ENCODE measurements at places on chromosomes 2 and 18. TPM values are rescaled to one million over a fixed set of nuclear protein-coding genes. Genes with fewer than 3 reads are reported as not detected.

The ZNF385B gene
- 0.27 TPM for total RNA-seq

The TSHZ1 gene
- 2.9 TPM for total RNA-seq

The TM4SF20 gene
- not detected for total RNA-seq

The WDR33 gene
- total RNA-seq: 41.8 TPM

The ETAA1 gene
- 8.6 TPM for total RNA-seq

The IL1RL2 gene
- total RNA-seq: 0.43 TPM

The IL36RN gene
- total RNA-seq: 0.14 TPM

The NEU4 gene
- 0.22 TPM for total RNA-seq

The FNDC4 gene
- total RNA-seq: 6.9 TPM

The CROCC2 gene
- total RNA-seq: not detected

The CDK15 gene
- total RNA-seq: 6.6 TPM

The LYPD6 gene
- total RNA-seq: 1.1 TPM

The SPATA3 gene
- total RNA-seq: not detected

The CCL20 gene
- total RNA-seq: not detected

The AUP1 gene
- 82.5 TPM for total RNA-seq

The AQP12B gene
- not detected for total RNA-seq

The RAB11FIP5 gene
- total RNA-seq: 56.0 TPM

The DLX2 gene
- total RNA-seq: 2.2 TPM

The SLC39A6 gene
- total RNA-seq: 81.3 TPM

The ME2 gene
- 44.0 TPM for total RNA-seq

The SP5 gene
- not detected for total RNA-seq

The EPAS1 gene
- 42.8 TPM for total RNA-seq

The CPSF3 gene
- 40.3 TPM for total RNA-seq

The RBFA gene
- 24.4 TPM for total RNA-seq

The L3MBTL4 gene
- total RNA-seq: 0.58 TPM

The LYPD1 gene
- 51.1 TPM for total RNA-seq

The MC2R gene
- not detected for total RNA-seq

The GKN1 gene
- total RNA-seq: not detected

The LRP1B gene
- total RNA-seq: 2.5 TPM

The PJVK gene
- total RNA-seq: 2.4 TPM

The EVA1A gene
- 19.0 TPM for total RNA-seq

The ANKRD62 gene
- total RNA-seq: not detected

The CD207 gene
- not detected for total RNA-seq

Data from astrocyte (in vitro differentiated cells and primary cell).